ENCODE measurements at places on chromosomes 12 and 14.

GRCh38 chr12:9144730-9145106 lies 29.0 kb upstream of the A2M start:
- no peak overlapping the region for H3K4me3 ChIP-seq
- H3K4me1 ChIP-seq: no peaks in the 10 kb centered on the region
- no peak for DNase-seq
- no peaks in the 10 kb centered on the region for H3K27me3 ChIP-seq

GRCh38 chr14:82878951-82879350 lies 1345.3 kb upstream of the SEL1L start:
- H3K36me3 ChIP-seq: no peaks in the 10 kb centered on the region
- no peaks in the 10 kb centered on the region for H3K4me1 ChIP-seq
- no peak overlapping the region for H3K4me3 ChIP-seq
- no peak overlapping the region for H3K27ac ChIP-seq

DNA sequence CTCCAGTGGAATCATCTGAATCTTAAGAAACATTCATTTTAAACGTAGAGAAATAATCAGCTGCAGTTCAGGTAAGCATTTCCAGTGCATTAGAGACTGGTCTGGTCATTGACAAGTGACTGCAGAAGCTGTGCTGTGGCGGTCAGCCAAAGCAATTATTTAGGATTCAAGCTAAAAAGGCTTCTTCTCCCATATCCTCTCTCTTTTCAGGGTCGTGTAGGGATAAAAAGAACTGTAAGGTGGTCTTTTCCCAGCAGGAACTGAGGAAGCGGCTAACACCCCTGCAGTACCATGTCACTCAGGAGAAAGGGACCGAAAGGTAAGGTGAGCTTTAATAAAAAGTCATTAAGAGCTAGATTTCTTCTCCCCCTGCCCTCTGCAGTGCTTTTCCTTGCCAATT lies 48.1 kb downstream of the MSRB3 start:
- no peaks in the 10 kb centered on the region for H3K4me1 ChIP-seq
- H3K4me3 ChIP-seq: no peak overlapping the region
- no peak for DNase-seq
- no peak overlapping the region for H3K27ac ChIP-seq
- no peaks in the 10 kb centered on the region for H3K27me3 ChIP-seq

DNA sequence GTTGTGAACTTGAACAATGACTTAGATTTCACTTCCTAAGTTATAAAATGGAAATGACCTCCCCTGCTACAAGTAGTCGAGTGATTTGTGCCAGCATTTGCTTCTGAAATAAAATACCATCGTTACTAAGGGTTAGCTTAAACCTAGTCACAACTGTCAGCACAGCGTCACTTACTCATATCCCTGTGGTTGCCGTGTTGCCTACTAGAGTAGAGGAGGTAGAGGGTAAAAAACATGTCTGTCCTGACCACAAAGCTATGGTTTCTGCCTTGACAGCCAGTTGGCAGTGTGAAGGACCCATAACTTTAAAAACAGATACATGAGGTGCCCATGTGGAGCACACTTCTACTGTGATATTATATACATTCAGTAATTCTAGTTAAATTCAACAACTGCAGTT lies 234.2 kb upstream of the RGS6 start:
- no peak overlapping the region for H3K27ac ChIP-seq
- H3K36me3 ChIP-seq: no peaks in the 10 kb centered on the region
- no peak for DNase-seq
- no peaks in the 10 kb centered on the region for H3K27me3 ChIP-seq
- H3K4me3 ChIP-seq: no peak overlapping the region

DNA sequence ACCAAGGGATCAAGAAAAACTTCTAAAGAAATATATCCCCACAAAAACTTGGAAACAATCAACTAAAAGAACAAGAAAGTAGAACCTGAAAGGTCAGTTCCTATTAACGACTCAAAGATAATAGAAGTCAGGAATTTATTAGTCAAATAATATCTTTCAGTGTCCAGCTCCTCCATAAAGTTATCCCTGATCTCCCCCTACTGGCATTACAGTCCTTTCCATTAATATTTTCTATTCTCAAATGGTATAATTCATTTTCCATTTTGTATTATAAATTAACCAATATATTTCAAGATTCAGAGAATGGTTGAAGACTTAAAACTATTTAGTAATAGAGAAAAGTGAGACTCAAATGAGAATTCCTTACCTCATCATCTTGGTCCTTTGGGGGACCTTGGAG lies 11.6 kb upstream of the SUPT16H start:
- H3K27me3 ChIP-seq: no peaks in the 10 kb centered on the region
- no peaks in the 10 kb centered on the region for H3K36me3 ChIP-seq
- H3K4me1 ChIP-seq: no peaks in the 10 kb centered on the region
- H3K27ac ChIP-seq: no peak overlapping the region
- no peak for DNase-seq
- H3K4me3 ChIP-seq: no peak overlapping the region

DNA sequence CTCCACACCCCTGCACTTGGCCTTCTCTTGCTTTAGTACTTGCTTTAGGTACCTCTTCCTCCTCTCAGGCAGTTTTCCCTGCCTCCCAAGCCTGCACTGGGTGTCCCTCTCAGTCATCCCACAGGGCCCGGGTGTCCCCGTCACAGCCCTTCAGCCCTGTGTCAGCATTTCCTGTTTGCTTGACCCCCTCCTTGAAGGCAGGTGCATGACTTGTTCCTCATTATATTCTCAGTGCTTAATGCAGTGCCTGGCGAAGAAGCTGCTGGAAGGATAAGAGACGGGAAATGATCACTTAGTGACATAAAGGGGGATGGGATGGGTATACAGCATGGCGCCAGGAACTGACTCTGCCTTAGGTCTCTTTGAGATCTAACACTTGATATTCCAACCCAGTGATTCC lies 61.5 kb downstream of the IQSEC3 start:
- no peak overlapping the region for H3K4me3 ChIP-seq
- H3K27ac ChIP-seq: no peak overlapping the region
- H3K4me1 ChIP-seq: no peaks in the 10 kb centered on the region
- no peak for DNase-seq

GRCh38 chr12:32273712-32274111 lies 125.6 kb upstream of the FGD4 start:
- no peaks in the 10 kb centered on the region for H3K36me3 ChIP-seq
- H3K27me3 ChIP-seq: no peaks in the 10 kb centered on the region
- H3K4me3 ChIP-seq: no peak overlapping the region
- no peak overlapping the region for H3K27ac ChIP-seq

DNA sequence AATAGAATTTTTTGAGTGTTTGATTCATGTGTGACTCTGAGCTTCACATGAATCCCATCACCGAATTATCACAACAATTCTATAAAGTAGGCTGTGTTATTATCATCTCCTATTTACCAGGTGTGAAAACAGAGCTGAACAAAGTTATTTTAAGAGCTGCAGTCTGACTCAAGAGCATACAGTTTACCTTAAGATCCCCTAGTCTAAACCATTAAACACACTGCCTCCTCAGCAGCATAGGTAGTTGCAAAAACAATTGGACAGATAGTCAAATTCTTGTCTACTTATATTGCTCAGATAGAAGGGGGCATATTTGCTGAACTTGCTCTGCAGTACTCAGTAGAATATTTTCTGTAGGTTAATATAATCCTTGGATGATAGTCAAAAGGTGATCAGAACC lies 219.8 kb upstream of the ATP2B1 start:
- no peak overlapping the region for H3K4me3 ChIP-seq
- H3K36me3 ChIP-seq: no peaks in the 10 kb centered on the region
- no peak for DNase-seq
- no peaks in the 10 kb centered on the region for H3K27me3 ChIP-seq
- no peak overlapping the region for H3K27ac ChIP-seq

DNA sequence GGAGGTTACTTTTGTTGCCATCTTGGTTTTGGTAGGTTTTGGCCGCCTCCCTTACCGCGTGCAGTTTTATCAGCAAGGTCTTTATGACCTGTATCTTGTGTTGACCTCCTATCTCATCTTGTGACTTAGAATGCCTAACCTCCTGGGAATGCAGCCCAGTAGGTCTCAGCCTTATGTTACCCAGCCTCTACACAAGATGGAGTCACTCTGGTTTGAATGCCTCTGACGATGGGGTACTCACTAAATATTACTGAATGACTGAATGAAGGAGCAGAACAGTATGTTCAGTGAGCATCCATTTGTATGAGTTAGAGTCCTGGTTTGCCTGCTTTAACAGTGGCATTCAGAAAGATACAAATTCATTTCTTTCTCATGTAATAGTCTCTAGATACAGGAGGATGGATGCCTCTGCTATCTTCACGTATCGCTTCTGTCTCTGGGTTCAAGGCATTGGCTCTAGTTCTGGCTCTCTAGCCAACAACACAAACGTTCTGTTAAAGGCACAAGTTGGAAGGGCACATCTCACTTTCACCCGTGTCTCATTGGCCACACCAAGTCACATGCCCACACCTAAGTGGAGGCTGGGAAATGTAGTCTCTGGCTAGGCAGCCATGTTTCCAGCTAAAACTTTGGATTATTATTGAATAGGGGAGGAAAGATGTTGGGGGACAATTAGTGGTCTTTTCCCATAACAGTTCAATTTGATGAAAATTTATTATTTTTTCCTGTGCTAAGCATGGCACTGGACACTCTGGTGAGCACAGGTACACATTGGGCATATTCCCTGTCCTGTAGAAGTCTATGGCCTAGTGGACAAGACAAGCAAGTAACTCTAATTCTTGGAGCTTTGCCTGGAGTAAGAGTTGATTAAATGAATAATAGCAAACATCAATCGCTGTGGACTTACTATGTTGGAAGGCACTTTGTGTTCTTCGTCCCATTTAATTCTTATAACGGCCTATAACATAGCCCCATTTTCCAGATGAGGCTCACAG lies 75.2 kb upstream of the RPH3A start:
- H3K4me3 ChIP-seq: no peak overlapping the region
- H3K27ac ChIP-seq: no peak overlapping the region
- DNase-seq: no peak
- H3K36me3 ChIP-seq: no peaks in the 10 kb centered on the region
- no peaks in the 10 kb centered on the region for H3K4me1 ChIP-seq

- H3K4me3 ChIP-seq: no peak overlapping the region
- H3K36me3 ChIP-seq: no peaks in the 10 kb centered on the region
- H3K27me3 ChIP-seq: no peaks in the 10 kb centered on the region
Measured at GRCh38 chr12:4212845-4213244, 60.7 kb upstream of the CCND2 start.

DNA sequence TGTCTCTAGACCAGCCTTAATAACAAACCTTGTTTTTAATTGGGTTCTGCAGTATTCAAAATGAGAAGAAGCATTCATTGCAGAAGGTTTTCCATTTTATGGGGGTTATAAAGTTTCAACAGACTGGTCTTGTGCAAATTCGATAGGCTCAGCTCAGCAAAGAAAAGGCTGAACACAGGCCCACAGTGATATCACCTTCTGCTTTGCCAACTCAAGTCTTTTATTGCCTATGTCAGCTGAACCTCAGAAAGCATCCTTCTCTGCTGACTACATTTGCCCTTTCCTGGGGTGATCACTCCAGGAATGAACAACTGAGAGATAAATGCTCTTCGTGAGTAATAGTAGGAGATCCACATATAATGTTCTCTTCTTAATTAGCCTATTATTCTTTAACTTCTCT lies 134.5 kb upstream of the CCDC175 start:
- no peaks in the 10 kb centered on the region for H3K4me1 ChIP-seq
- no peaks in the 10 kb centered on the region for H3K36me3 ChIP-seq
- no peak overlapping the region for H3K4me3 ChIP-seq

DNA sequence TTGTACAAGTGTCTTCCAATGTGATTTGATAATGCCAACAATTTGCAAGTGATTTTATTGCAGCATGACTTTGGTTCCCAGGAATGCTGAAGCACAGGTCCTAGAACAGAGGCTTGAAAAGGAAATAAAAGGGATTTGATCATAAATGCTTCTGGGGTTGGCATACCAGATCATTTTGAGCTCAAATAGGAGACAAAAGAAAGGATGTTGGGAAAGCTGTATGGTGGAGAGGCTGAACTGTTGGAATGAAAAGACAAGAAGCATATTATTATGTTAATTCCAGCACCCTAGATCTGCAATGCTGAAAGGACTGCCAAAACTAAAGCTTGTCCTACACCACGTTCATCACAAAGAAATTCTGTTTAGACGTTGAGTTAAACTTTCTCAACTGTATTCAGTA lies 143.1 kb downstream of the BICD1 start:
- no peak for DNase-seq
- H3K4me3 ChIP-seq: no peak overlapping the region
- H3K36me3 ChIP-seq: no peaks in the 10 kb centered on the region
- H3K4me1 ChIP-seq: no peaks in the 10 kb centered on the region
- H3K27ac ChIP-seq: no peak overlapping the region

DNA sequence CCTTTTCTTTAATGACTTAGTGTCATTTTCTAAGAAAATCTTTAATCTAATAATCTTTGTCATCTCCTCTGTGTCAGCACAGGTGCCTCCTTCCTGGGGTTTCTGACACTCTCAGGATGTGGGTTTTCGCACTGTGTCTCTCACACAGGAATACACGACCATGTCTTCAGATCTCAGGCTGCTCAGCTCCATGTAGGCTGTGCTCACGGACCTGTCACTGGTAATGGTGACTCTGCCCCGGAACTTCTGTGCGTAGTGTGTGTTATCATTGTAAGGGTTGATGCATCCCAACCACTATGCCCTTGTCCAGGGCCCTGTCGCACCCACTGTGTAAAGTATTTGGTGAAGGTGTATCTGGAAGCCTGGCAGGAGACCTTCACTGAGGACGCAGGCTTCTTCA lies 647.8 kb downstream of the TMEM121 start:
- H3K36me3 ChIP-seq: no peaks in the 10 kb centered on the region
- no peak overlapping the region for H3K27ac ChIP-seq
- no peaks in the 10 kb centered on the region for H3K4me1 ChIP-seq

DNA sequence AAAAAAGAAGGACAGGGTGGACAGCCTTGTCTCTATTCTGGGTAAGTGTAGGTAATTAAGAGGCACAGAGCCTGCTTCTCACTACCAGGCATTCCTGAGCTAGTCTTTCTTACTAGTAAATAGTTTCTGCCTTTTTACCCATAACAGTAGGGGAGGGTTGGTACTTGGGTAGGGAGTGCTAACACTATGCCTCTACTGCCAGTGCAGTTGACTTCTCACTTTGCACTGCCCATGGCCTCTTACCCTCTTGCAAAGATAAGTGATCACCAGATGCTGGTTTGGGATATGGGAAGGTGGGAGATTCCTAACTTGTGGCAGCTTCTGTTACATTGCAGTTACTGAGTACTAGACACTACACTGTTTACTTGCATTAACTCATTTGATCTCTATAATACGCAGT lies 11.6 kb downstream of the AHSA1 start:
- H3K4me1 ChIP-seq: no peaks in the 10 kb centered on the region
- peaks cover 2% of the 10 kb centered on the region for H3K36me3 ChIP-seq
- no peaks in the 10 kb centered on the region for H3K27me3 ChIP-seq
- H3K27ac ChIP-seq: no peak overlapping the region
- DNase-seq: no peak
- H3K4me3 ChIP-seq: no peak overlapping the region

DNA sequence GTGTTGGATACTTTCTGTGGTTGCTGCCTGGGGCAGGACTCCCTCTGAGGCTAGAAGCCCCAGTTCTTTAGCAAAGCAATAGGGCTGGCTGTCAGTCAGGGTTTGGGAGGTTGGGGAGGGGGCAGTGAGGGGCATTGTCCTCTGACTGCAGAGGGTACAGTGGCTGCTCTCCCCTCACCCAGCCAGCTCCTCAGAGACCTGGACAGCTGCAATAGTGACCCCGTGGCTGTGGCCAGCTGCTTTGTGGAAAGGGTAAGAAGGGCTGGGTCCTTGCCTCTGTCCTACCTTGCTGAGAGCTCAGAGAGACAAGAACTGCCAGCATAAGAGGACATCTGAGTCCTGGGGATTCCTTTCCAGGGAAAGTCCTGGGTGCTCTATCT lies 25.8 kb downstream of the PLEKHG3 start:
- H3K27me3 ChIP-seq: no peaks in the 10 kb centered on the region
- no peak for DNase-seq
- H3K36me3 ChIP-seq: peaks cover 2% of the 10 kb centered on the region
- H3K27ac ChIP-seq: no peak overlapping the region
- peaks cover 2% of the 10 kb centered on the region for H3K4me1 ChIP-seq
